Myometrial cell (primary cell): ENCODE measurements at places on chromosomes 11 and 22. TPM values are rescaled to one million over a fixed set of nuclear protein-coding genes. Genes with fewer than 3 reads are reported as not detected.

CD248 gene
- 93.4 and 98.0 TPM in 2 replicates for total RNA-seq

TRIM51 gene
- total RNA-seq = not detected in 2 replicates

B4GALNT4 gene
- 1.2 and 2.0 TPM in 2 replicates for total RNA-seq

LIF gene
- total RNA-seq = 4.4 and 11.0 TPM in 2 replicates

SLC37A4 gene
- 15.4 and 17.6 TPM in 2 replicates for total RNA-seq

THAP7 gene
- 23.6 TPM in 2 replicates for total RNA-seq

TUB gene
- total RNA-seq = 4.6 TPM in 2 replicates

OR6Q1 gene
- not detected in 2 replicates for total RNA-seq

HEPN1 gene
- total RNA-seq = not detected in 2 replicates

TH gene
- 1.6 TPM in 1 of 2 replicates, not detected in the other for total RNA-seq

MMP7 gene
- total RNA-seq = 0.71 TPM in 1 of 2 replicates, not detected in the other

GUCY1A2 gene
- 0.18 TPM in 1 of 2 replicates, not detected in the other for total RNA-seq

GGTLC3 gene
- not detected in 2 replicates for total RNA-seq

KDM4E gene
- not detected in 2 replicates for total RNA-seq

IPO7 gene
- total RNA-seq = 63.7 and 84.9 TPM in 2 replicates

HEPHL1 gene
- not detected in 2 replicates for total RNA-seq

RASSF7 gene
- total RNA-seq = 14.7 and 36.0 TPM in 2 replicates

C2CD3 gene
- 8.0 and 12.4 TPM in 2 replicates for total RNA-seq

CATSPERZ gene
- total RNA-seq = not detected in 2 replicates

MMP27 gene
- total RNA-seq = not detected in 2 replicates

OR51B2 gene
- total RNA-seq = not detected in 2 replicates

FBLN1 gene
- 210 and 225 TPM in 2 replicates for total RNA-seq

PATE4 gene
- not detected in 2 replicates for total RNA-seq

SLC25A45 gene
- total RNA-seq = under 0.01 and 1.1 TPM in 2 replicates

C11orf97 gene
- not detected in 2 replicates for total RNA-seq

SLC22A25 gene
- not detected in 2 replicates for total RNA-seq
